ENCODE measurements at places on chromosomes 1 and 21. TPM values are rescaled to one million over a fixed set of nuclear protein-coding genes. Genes with fewer than 3 reads are reported as not detected.

The DDI2 gene
- 49.3 TPM for total RNA-seq

The INSRR gene
- total RNA-seq: 0.09 TPM

The OR4F29 gene
- not detected for total RNA-seq

The HMCN1 gene
- 5.2 TPM for total RNA-seq

The ABCA4 gene
- 0.37 TPM for total RNA-seq

The PDZK1 gene
- not detected for total RNA-seq

The SERPINC1 gene
- total RNA-seq: not detected

DNA sequence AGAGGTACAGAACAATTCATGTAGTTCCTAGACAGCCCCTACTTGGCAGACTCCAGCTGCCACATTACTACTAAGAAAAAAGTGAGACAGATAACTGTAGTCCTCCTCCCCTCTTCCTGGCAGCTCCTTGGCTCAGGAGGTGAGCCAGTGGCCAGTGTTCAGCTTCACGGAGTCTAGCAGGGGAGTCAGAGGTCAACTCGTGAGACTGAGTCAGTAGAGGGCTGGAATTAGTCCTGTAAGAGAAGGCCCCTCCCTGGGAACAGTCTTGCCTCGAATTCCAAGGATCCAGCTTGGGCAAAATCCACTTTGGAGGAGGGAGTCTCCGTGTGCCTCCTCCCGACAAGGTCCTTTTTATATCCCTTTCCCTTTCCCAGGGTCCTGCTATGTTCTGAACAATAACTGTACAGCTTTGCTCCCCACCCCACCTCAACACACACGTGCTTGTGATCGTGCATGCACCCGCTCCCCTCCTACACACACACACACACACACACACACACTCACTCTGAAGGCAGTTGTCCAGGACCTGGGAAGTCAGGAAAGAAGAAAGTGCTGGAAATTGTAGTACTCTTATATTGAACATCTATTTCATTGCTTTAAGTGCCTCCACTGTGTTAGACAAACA, 22.5 kb upstream of the SLC27A3 start:
- DNase-seq: peak; percentile 76

- DNase-seq: no peak
Measured at GRCh38 chr21:17859661-17860060, 40.5 kb upstream of the C21orf91 start.

- no peak for DNase-seq
Measured at GRCh38 chr21:34595457-34595856, 19.5 kb downstream of the RCAN1 start.

GRCh38 chr21:17818186-17819113, 706 bp downstream of the C21orf91 start:
- no peak for DNase-seq

- no peak for DNase-seq
Measured at GRCh38 chr1:20615946-20616846, 17.1 kb upstream of the PINK1 start.

DNA sequence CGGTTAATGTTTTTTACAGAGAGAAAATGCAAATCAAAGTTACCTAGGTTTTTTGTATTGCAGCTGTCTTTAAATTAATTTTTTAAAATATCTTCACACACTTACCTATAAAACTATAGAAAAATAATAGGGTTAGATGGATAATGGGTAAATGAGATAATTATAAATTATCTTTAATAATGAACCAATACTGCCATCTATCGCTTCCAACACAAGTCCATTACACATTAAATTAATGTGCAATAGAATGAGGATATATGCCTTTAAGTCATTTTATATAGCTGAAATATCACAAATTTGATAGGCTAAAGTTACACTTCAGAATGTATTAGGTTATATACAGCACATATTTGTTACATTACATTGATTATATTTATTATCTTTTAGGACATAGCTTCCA, 2212.8 kb downstream of the MRPL39 start:
- DNase-seq: no peak

GRCh38 chr21:25615880-25616279, 8.6 kb upstream of the MRPL39 start:
- no peak for DNase-seq

DNA sequence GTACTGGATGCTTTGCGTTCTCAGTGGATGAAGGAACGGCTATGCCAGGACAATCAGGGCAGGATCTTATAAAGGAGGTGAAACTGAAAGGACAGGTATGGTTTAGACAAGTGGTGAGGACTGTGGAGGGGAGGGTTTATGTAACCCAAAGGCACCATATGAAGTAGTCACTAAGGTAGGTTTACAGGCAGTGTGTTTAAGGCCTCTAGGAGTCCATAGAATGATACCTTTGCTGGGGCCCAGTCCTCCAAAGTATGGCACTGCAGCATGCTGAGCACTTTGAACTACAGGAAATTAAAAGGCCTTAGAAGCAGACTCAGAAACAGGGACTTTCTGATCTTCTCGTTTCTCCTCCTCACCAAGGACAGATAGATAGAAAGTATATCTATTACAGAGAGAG, 304.7 kb upstream of the USP25 start:
- no peak for DNase-seq

DNA sequence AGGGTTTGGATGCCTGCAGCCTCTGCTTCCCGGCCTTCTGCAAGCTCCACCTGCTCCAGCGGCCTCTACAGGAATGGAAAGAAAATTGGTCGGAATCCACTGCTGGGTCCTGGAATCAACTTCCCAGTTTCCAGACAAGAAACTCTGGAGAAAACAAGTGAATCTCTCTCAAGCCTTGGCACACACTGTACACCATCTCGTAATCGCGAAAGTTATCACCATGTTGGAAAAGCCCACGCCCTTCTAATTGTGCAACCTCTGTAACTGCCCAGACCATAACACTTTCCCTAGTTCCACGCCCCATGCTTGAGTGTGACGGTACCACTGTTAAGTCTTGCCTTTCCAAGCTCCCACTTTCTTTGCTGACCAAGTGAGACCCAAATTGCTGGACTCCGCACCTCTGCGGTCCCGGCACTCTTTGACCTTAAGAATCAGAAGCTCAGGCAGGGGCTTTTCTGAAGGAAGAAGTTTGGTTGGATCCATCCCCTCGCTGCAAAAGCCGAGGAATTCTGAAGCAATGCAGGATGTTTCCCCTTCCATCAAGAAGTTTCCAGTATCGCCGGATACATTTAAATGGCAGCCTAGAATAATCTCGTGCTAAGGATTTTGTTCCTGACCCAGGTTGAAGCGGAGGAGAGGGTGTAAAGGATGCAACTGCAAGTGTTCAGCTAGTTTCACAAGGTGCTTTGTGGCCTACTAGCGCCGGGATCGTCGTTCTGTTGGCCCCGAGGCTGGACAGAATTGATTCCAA, 6.2 kb downstream of the NR5A2 start:
- DNase-seq: no peak

GRCh38 chr1:62810420-62811274, 26.7 kb downstream of the ATG4C start:
- no peak for DNase-seq

GRCh38 chr21:35561116-35561515, 499.2 kb downstream of the SETD4 start:
- no peak for DNase-seq

- no peak for DNase-seq
Measured at GRCh38 chr1:65079941-65080340, 68.1 kb upstream of the AK4 start.

- no peak for DNase-seq
Measured at GRCh38 chr1:173043253-173043652, 7.5 kb downstream of the TNFSF18 start.

GRCh38 chr1:16055613-16056520, 12.3 kb downstream of the CLCNKB start:
- peak; percentile 84 for DNase-seq

DNA sequence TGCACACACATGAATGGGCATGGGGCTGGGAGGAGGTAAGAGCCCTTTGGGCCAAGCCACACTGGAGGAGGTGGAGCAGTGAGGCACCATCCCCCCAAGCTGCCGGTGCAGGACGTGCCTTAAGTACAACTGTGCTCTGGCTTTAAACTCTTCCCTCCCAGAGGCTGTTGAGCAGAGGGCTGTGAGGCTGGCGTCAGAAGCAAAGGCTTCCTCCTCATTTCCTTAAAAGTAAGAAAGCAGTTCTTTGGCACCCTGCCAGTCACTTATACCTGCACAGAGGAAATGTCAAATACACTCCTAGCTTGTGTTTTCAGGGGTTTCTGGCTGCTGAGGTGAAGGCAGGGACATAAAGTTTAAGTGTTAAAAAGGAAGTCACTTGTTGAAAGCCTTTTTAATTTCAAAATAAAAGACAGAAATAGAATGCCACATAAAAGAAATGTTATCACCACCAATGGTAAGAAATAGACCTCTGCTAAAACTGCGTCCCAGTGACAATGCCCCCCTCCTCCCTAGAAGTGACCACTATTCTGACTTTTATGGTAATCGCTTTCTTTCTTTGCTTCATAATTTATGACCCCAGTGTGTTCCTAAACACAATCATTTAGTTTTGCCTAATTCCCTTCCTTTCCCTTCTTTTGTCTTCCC, 33.0 kb downstream of the LAMC2 start:
- no peak for DNase-seq

DNA sequence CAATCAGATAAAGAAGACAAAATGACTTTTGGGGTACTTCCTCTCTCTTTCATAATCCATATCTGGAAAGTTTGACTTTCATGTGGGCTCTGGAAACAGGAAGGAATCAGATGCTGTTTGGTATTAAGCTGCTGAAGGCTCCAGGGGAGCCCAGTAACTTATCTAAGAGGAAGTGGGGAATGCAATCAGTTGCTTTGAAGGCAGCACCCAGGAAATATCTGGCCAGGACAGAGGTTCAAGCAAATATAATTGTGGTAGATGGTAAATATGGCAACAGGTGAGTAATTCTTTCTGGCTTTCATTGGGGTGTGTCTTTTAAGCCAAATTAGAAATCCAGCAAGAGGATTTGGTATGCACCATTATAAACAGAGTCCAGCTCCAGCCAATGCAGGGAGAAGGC, 44.4 kb downstream of the COLGALT2 start:
- no peak for DNase-seq

DNA sequence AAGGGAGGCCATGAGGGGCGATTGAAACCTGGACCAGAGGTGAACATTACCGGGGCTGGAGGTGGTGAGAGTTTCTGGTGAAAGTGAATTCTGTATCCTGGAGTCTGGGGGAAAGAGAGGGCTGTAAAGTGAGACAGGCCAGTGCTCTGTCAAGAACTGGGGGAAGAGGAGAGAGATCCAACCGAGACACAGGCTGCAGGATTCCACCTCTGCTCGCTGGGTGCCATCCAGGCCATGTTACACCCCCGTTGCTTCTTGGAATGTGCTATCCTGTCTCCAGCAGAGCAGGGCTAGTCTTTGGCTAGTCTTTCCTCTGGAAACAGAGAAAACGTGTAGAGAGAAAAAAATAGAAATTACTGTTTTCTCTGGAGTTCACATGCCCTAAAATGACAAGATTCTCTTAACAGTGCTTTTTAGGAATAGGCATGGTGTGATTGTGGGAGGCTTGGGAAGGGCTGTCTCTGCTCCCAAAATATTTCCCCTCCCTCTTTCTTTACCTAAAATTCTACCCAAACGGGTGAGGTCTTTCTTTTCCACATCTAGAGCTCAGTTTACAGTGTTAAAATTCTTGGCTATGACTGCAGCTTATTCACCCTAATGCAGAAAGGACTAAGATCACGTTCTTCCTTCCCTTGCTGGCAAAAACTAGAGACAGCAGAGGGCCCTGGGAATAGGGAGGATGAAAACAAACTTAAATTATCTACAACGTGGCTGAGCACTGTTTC, 16.5 kb upstream of the OVAAL start:
- DNase-seq: no peak

- peak; percentile 64 for DNase-seq
Measured at GRCh38 chr1:155226188-155226909, 17.9 kb downstream of the MTX1 start.

GRCh38 chr1:69567652-69568420, at the start of gene LRRC7:
LRRC7 (plus strand) TSS chr1:69567922; CDS start chr1:69568640, 718 bp downstream.
- DNase-seq: no peak

DNA sequence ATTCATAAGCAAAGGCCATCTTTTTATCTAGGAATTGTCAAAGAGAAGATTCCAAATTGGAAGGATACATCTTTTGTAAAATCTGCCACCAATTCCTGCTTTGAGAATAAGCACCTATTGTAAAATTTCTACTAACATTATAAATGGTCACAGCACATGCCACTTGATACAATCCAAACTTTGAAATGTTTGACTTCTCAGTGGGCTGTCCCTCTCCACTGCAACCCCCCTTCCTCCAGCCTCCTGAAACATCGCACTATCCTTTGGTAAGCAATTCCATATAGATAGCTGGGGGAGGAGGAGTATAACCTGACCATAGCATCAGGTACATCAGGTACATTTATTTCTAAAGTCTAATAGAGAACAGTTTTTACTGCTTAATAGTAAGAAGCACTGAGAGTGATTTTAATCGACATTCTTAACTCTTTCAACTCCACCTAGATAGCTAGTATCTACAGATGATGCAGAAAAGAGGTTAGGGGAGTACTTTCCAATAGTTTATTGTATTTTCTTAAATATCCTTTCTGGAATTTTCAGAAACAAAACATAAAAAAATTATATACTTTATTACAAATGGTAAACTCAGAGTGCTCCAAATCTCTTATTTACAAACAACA, 2.9 kb downstream of the JUN start:
- no peak for DNase-seq
